ENCODE measurements at places on chromosomes 3 and 15. TPM values are rescaled to one million over a fixed set of nuclear protein-coding genes. Genes with fewer than 3 reads are reported as not detected.

Gene ERICH6
- total RNA-seq, result 0.06 TPM

Gene RBMS3
- 93.7 TPM for total RNA-seq

Gene TIMP4
- 0.92 TPM for total RNA-seq

Gene PLCH1
- 0.06 TPM for total RNA-seq

Gene GATM
- 0.37 TPM for total RNA-seq

Gene COMMD2
- 24.6 TPM for total RNA-seq

Gene TRANK1
- 14.9 TPM for total RNA-seq

Gene SNTN
- total RNA-seq, result not detected

Gene RAD51
- total RNA-seq, result 6.9 TPM

Gene GOLGA8M
- total RNA-seq, result 1.3 TPM

Gene RTP1
- not detected for total RNA-seq

Gene BOC
- total RNA-seq, result 5.0 TPM

Data from aortic smooth muscle cell (primary cell).